ENCODE measurements at places on chromosomes 4 and X.

GRCh38 chr4:30763321-30763727 lies 43.2 kb downstream of the PCDH7 start:
- DNase-seq, result no peak
- no peak overlapping the region for H3K4me3 ChIP-seq
- no peaks in the 10 kb centered on the region for H3K4me1 ChIP-seq
- no peak overlapping the region for H3K27ac ChIP-seq

DNA sequence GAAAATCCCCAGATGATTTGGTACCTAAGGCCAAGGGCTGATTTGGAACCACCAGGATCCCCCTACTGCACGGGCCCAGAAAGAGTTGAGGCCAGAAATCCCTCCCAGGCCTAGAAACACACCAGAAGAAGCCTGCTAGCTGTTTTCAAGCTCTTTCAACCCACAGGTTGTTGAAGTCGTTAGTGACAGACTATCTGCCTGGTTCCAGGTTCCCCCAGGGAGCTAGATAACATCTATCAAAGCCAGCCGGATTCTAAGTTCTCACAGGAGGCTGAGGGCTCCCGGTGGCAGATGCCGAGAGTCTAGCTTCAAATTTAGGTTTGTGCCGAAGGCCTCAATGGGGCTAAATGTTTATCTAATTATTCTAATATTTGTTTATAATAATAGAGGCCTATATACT lies 132.0 kb upstream of the ATP6AP2 start:
- no peak overlapping the region for H3K27ac ChIP-seq
- H3K27me3 ChIP-seq, result no peaks in the 10 kb centered on the region
- no peak overlapping the region for H3K4me3 ChIP-seq
- no peak for DNase-seq
- no peaks in the 10 kb centered on the region for H3K4me1 ChIP-seq

GRCh38 chr4:124331781-124332180 lies 380.8 kb downstream of the ANKRD50 start:
- H3K27me3 ChIP-seq, result no peaks in the 10 kb centered on the region
- no peak for DNase-seq
- no peak overlapping the region for H3K27ac ChIP-seq
- H3K36me3 ChIP-seq, result no peaks in the 10 kb centered on the region
- H3K4me1 ChIP-seq, result no peaks in the 10 kb centered on the region

GRCh38 chrX:136209016-136209738 lies 42.0 kb downstream of the MAP7D3 start:
- H3K27ac ChIP-seq, result no peak overlapping the region
- peaks cover 32% of the 10 kb centered on the region for H3K4me1 ChIP-seq
- peak; percentile 28 for DNase-seq

DNA sequence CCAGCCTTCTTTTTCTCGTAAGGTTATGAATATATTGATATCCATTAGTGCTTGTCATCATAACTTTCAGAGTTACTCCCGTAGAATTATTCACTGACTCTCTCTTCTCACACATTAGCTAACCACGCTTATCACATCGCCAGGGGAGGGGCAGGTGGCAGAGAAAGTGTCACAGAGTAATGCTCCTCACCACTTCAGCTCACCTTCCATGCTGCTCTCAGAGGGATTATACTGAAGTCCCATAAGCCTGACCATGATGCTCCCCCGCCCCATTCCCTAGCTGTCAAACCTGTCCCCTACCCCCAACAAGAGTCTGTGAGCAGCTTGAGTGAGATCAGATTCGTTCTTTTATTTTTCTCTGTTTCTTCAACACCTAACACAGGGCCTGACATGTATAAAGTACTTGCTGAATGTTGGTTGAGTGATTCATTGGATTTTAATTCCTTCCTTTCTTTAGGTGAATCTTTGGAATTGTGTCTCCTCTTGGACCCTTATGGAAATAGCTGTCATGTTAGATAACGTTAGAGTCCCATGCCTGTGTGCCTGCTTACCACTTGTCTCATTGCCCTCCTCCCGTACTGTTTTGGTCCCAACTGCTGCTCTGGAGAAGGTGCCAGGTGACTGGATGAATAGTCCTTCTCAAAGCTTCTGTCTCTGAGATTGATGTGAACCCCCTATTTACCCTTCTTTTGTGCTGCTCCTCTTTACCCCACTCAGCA lies 55.1 kb downstream of the RS1 start:
- DNase-seq, result no peak
- H3K4me3 ChIP-seq, result no peak overlapping the region
- H3K27ac ChIP-seq, result no peak overlapping the region
- no peaks in the 10 kb centered on the region for H3K36me3 ChIP-seq

- no peak overlapping the region for H3K4me3 ChIP-seq
- H3K4me1 ChIP-seq, result no peaks in the 10 kb centered on the region
- no peaks in the 10 kb centered on the region for H3K36me3 ChIP-seq
- no peak overlapping the region for H3K27ac ChIP-seq
Measured at GRCh38 chrX:140697618-140698017, 11.9 kb upstream of the LINC00632 start.

- H3K27me3 ChIP-seq, result no peaks in the 10 kb centered on the region
- H3K4me3 ChIP-seq, result no peak overlapping the region
- H3K4me1 ChIP-seq, result no peaks in the 10 kb centered on the region
- no peak overlapping the region for H3K27ac ChIP-seq
Measured at GRCh38 chrX:97682991-97683840, 799.5 kb downstream of the RPA4 start.

- no peaks in the 10 kb centered on the region for H3K36me3 ChIP-seq
- no peak overlapping the region for H3K4me3 ChIP-seq
- no peaks in the 10 kb centered on the region for H3K4me1 ChIP-seq
- DNase-seq, result no peak
- no peak overlapping the region for H3K27ac ChIP-seq
Measured at GRCh38 chr4:3821580-3822229, 55.5 kb downstream of the ADRA2C start.

GRCh38 chr4:6984612-6985425 lies 58.4 kb upstream of the TADA2B start:
- no peaks in the 10 kb centered on the region for H3K27me3 ChIP-seq
- H3K27ac ChIP-seq, result peak overlapping the region; percentile 22
- DNase-seq, result no peak
- H3K4me1 ChIP-seq, result peaks cover 50% of the 10 kb centered on the region
- H3K4me3 ChIP-seq, result no peak overlapping the region

DNA sequence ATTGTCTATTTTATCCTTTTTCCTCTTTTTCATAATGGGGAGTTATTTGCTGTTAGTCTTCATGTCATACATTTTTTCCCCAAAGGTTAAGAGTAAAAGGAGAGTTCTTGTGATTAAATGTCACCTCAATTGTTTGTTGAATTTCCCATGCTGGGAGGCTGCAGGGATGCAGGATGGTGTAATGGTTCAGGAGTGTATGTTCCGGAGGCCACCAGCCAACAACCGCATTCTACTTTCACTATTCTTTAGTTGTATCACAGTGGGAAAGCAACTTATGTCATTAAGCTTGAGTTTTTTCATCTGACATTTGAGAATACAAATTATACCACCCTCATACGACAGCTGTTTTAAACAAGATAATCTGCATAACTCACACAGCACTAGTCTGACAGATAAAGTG lies 15.4 kb downstream of the AFP start:
- DNase-seq, result no peak
- no peaks in the 10 kb centered on the region for H3K36me3 ChIP-seq
- no peaks in the 10 kb centered on the region for H3K4me1 ChIP-seq
- no peak overlapping the region for H3K27ac ChIP-seq

GRCh38 chr4:188821500-188821899 lies 682.3 kb downstream of the TRIML1 start:
- no peaks in the 10 kb centered on the region for H3K36me3 ChIP-seq
- H3K27ac ChIP-seq, result no peak overlapping the region

Data from CD4-positive, alpha-beta T cell (primary cell).